RPMI7951 (cell line): ENCODE measurements at places on chromosomes 11 and 22. TPM values are rescaled to one million over a fixed set of nuclear protein-coding genes. Genes with fewer than 3 reads are reported as not detected.

The PPFIBP2 gene
- 1.3 and 6.5 TPM in 2 replicates for total RNA-seq

The APOC3 gene
- total RNA-seq, result not detected in 2 replicates

The PNPLA5 gene
- not detected in 2 replicates for total RNA-seq

The OPCML gene
- total RNA-seq, result not detected in 2 replicates

The APOL5 gene
- total RNA-seq, result not detected in 2 replicates

The AP1B1 gene
- total RNA-seq, result 40.3 and 48.8 TPM in 2 replicates

The ALX4 gene
- total RNA-seq, result not detected in 2 replicates

The UPB1 gene
- total RNA-seq, result under 0.01 TPM in 1 of 2 replicates, not detected in the other

The CBL gene
- 12.7 and 14.1 TPM in 2 replicates for total RNA-seq

The OR52A1 gene
- total RNA-seq, result not detected in 2 replicates

The GAL3ST3 gene
- not detected in 2 replicates for total RNA-seq

The DERL3 gene
- total RNA-seq, result 1.9 and 4.2 TPM in 2 replicates

The OR2AT4 gene
- total RNA-seq, result not detected in 2 replicates

The HORMAD2 gene
- total RNA-seq, result not detected in 2 replicates

The INSC gene
- 0.20 TPM in 1 of 2 replicates, not detected in the other for total RNA-seq

The TCN1 gene
- 0.29 TPM in 1 of 2 replicates, not detected in the other for total RNA-seq

The OR8G5 gene
- not detected in 2 replicates for total RNA-seq

The NXPE4 gene
- not detected in 2 replicates for total RNA-seq

The IFITM10 gene
- total RNA-seq, result 4.3 and 6.6 TPM in 2 replicates

The BTBD18 gene
- not detected in 2 replicates for total RNA-seq

The OR10A4 gene
- total RNA-seq, result not detected in 2 replicates

The DENND6B gene
- 0.68 and 2.2 TPM in 2 replicates for total RNA-seq

The PRR5L gene
- 23.2 and 42.0 TPM in 2 replicates for total RNA-seq

The OR52B4 gene
- not detected in 2 replicates for total RNA-seq

The TRIM77 gene
- not detected in 2 replicates for total RNA-seq

The DEFB131B gene
- total RNA-seq, result not detected in 2 replicates

The SLC22A12 gene
- not detected in 2 replicates for total RNA-seq

The CD82 gene
- total RNA-seq, result 83.6 and 92.1 TPM in 2 replicates

The INS gene
- not detected in 2 replicates for total RNA-seq

The NCAM1 gene
- total RNA-seq, result 69.3 and 75.7 TPM in 2 replicates

The CCDC188 gene
- total RNA-seq, result 0.68 TPM in 1 of 2 replicates, not detected in the other

The TRAPPC4 gene
- 135 and 150 TPM in 2 replicates for total RNA-seq

The C11orf24 gene
- 60.3 and 69.1 TPM in 2 replicates for total RNA-seq
